ENCODE measurements at places on chromosomes 1 and 21. TPM values are rescaled to one million over a fixed set of nuclear protein-coding genes. Genes with fewer than 3 reads are reported as not detected.
A peak's percentile ranks its signal among the peaks of the same experiment; 100 is the strongest.

DNA sequence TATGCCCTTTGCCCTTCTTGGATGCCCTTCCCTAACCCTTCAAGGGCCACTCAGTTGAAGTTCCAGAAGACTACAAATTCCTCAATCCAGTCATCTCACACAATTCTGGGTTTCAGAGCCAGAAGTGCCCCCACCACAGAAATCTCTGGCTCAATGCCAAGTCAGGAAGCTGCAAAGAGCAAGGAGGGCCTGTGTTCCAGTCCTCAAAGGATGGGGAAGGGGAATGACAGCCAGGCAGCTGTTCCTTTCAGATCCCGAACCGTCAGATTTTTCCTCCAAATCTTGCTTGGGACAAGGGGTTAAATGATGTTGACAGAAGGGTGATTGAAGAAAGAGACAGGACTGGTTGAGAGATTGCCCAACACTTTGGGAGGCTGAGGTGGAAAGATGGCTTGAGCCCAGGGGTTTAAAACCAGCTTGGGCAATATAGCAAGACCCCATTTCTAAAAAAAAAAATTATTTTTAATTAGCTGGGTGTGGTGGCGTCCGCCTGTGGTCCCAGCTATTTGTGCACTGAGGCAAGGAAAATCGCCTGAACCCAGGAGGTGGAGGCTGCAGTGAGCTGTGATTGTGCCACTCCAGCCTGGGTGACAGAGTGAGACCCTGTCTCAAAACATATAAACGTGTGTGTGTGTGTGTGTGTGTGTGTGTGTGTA, 716 bp upstream of the HPDL start:
- no peak for DNase-seq

DNA sequence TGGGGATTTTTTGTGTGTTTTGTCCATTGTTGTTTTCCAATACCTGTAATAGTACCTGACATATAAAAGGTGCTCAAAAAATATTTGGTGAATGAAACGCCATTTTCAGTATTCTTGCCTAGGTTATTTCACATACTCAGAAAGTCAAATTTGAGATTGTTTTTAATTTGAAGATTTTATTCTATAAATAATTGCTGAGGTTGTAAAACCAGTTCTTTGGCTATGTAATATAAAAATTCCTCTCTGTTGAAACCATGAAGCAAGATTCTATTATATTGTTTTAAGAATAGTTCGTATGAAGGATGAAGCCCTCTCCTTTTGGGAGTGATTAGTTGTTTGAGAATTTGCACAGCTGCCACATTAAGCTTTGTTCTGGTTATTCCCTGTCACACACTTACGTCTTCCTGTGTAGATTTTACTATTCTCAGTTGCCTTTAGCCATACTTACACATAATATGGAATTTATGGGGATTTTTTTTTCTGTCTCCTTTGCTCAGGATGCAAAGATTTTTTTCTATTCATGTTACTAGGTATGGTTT, 60.2 kb upstream of the MPC2 start:
- DNase-seq, result no peak

- no peak for DNase-seq
These were observed 33.9 kb downstream of the SLC66A1 start for GRCh38 chr1:19346026-19346425.

DNA sequence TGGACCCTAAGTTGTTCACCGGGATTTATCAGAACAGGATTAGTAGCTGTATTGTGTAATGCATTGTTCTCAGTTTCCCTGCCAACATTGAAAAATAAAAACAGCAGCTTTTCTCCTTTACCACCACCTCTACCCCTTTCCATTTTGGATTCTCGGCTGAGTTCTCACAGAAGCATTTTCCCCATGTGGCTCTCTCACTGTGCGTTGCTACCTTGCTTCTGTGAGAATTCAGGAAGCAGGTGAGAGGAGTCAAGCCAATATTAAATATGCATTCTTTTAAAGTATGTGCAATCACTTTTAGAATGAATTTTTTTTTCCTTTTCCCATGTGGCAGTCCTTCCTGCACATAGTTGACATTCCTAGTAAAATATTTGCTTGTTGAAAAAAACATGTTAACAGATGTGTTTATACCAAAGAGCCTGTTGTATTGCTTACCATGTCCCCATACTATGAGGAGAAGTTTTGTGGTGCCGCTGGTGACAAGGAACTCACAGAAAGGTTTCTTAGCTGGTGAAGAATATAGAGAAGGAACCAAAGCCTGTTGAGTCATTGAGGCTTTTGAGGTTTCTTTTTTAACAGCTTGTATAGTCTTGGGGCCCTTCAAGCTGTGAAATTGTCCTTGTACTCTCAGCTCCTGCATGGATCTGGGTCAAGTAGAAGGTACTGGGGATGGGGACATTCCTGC, 3.9 kb upstream of the OLFML3 start:
- no peak for DNase-seq

GRCh38 chr1:32733582-32734321, 31.2 kb upstream of the SYNC start:
- no peak for DNase-seq

GRCh38 chr1:111625276-111625675, 5.7 kb downstream of the RAP1A start:
- no peak for DNase-seq

DNA sequence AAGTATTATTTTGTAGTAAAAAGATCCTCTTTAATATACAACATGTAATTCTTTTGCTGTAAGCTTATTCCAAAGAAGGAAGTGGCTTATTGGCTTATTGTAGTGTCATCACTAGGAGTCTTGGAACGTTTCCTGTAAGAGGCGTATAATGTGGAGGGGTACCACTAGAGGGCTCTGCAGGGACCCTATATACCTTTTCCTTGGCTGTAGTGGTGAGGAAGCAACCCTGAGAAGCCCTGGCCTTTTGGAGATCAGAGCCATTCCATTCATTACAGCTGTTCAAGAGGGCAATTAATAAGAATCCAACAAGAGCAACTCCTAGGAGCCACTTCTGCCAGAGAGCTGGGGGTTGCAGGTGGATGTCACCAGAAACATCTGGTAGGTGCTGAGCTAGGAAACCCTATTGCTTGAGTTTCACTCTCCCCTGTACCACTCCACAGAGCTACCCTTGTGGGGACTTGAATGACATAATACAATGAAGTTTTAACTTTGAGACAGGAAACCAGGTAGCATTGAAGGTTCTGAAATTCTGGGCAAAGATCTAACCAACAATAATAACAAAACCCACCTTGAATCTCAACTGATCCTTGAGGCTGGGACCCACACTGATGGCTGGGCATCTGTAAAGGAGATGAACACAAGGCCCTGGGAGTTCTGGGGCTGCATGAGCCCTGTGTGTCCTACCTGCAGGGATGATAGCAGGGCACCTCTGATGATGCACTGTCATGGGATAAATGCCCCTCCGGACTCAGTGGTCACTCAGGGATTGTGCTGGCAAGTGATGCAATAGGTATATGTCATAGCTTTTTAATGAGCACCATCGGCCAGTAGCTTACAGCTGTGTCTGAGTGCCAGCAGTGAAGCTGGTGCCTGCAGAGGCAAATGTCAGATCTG, 160.2 kb upstream of the COA6 start:
- DNase-seq, result peak; percentile 57

DNA sequence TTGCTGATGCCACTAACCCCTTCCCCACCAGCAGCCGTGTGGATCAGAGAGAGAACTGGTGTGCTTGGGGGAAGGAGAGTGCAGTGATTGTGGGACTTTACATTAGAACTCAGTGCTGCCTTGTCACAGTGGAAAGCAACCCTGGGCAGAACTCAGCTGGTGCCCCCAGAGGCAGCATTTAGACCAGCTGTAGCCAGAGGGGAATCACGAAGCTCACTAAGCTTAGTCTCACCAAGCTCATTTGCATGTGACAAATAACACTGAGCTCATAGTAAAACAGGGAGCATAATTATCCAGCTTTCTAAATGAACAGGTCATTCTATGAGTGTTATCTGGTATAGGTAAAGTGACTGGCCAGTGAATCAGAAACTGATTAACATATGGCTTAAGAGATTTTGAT, 9.8 kb upstream of the SMAP2 start:
- peak; percentile 38 for DNase-seq

- peak; percentile 28 for DNase-seq
These were observed at the start of gene PADI3 for GRCh38 chr1:17248781-17249180. Gene PADI3, plus strand, starts transcription at chr1:17249098. Its CDS starts 40 bp downstream, at chr1:17249138.

DNA sequence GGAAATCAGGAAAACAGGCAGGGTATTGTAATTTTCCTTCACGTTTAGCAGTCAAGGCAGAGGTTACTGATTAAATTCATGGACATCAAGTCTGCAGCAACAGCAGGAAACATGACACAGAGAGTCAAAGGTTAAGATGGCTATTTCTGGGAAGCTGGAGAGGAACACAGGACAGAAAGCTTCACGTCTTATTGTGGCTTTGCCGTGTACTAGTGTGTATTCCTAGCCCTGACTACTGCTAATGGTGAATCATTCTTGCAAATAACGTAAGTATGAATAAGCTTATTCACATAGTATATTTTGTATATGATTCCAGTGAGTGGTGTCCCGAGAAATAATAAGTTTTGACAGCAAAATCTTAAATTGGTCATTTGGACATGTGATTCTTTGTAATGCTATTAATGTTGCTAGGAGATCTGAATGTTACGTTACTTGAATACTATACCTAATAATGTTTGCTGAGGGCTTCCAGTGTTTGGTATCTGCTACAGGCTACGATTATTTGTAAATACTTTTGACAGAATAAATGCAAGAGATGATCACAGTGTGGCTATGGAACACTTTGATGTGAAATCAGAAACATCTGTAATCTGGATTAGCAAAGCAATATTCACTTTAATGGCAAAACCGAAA, 77.4 kb downstream of the DISP1 start:
- no peak for DNase-seq

DNA sequence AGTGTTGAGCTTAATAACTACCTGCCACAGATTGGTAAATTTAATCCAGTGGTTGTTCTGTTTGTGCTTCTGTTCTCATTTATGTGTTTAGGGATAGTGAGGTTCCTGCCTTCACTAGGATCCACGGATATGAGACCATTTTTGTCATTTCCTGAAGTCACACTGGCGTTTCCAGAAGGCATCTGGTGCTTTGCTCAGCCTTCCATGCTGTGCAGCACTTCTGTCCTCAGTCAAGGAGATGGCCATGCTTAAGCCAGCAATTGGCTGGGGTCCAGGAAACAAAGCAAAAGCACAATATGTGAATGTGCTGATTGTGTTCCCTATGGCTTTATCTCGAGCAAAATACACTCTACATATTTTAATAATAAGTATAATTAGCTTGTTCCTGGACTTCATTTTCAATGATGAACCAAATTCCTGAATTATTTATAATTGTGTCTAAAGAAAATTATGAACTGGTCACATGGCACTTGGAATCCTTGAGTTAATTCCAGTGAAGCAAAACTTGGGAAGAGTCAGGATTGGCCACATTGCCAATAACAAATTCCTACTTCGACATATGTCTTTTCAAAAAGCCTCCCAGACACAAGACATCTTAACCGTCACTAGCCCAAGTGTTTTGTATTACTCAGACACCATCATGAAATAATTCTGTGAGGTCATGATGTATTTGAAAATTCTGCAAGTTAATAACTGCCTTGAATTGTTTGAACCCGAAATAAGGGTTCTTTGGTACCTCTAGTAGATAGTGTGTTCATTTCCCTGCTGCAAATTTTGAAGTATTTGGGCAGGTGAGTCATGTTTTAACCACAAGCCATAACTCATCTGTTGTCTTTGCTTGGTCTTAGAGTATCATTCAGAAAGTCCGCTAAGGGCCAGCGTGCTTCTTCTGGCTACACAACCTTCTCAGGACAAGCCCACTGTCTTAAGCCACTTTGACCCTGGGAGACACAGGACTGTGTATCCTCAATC, 412.4 kb downstream of the DISC1 start:
- DNase-seq, result peak; percentile 47

DNA sequence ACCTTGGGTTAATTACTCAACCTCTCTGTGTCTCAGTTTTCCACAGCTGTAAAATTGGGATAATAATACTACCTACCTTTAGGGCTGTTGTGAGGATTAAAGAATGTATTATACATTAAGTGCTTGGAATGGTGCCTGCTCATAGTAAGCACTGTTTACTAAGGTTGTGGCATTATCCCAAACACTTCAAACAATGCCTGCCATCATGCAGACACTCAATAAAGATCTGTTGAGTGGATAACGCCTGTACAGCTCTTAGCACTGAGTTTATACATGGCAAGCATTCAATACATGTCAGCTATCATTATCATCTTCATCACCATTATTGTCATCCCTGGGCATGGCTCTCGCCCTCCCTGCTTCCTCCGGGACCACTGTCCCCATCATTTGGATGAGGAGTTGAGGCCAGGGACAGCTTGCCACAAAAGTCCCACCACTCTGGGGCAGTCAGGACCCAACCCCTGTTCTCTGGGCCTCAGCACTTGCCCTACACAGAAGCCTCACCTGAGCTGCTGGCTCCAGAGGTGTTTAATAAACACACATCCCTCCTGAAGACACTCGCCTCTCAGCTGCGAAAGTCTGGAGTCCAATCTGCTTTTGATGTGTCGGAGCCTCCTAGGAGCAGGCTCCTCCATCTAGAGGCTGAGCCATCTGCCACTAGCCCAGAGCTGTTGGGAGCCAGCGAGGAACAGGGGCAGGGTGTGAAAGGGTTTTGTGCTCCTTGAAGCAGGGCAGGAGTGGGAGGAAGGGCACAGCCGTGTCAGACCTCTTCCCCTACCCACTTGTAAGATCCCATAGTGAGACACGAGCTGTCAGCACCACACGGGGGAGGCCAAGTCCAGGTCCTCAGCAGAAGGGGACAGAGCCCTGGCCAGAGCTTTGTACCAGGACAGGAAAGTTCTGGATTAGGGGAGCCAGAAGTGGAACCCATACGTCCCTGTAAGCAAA, 80.9 kb upstream of the ZC3H12A start:
- DNase-seq, result no peak

DNA sequence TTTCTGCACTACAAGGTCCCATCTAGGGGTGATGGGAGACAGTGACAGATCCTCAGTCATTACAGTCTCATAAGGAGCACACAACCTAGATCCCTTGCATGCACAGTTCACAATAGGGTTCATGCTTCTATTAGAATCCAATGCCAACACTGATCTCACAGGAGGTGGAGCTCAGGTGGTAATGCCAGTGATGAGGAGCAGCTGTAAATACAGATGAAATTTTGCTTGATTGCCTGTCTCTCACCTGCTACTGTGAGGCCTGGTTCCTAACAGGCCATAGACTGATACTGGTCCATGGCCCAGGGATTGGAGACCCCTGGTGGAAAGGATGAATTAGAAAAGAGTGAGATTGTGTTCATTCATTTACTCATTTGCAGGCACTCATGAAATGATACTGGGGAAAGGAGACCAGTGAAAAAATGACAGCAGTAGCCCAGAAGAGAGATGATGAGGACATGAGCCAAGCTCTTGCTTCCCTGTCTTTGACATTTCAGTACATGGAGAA, 251.6 kb upstream of the DUSP10 start:
- DNase-seq, result no peak

GRCh38 chr1:223731133-223731770, 18.9 kb downstream of the CAPN2 start:
- DNase-seq, result peak; percentile 74

Gene PDC
- not detected for total RNA-seq

Gene AGT
- total RNA-seq, result not detected

Gene KIF17
- total RNA-seq, result 0.06 TPM

Gene HES2
- not detected for total RNA-seq

All from Daoy (cell line).